ENCODE measurements at places on chromosomes 16 and 17.

DNA sequence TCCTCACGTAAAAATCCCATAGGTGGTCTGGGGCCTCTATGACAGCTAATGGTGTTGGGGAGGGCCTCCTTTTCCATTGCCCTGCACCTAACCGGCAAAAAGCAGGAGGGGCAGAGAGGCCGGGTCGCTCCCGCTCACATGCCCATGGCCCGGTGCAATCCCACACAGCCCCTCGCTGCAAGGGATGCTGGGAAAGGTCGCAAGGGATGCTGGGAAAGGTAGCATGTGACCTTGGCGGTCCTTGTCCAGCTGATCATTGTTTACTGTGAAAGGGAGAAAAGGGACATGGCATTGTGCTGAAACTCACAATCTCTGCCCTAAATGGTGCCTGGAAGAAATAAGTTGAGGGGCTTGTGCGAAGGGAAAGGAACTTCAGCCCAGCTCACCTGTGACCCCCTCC lies 10.0 kb downstream of the DEF8 start:
- no peak for DNase-seq

GRCh38 chr16:48537275-48537674 lies 72.7 kb downstream of the N4BP1 start:
- DNase-seq = peak; percentile 59

DNA sequence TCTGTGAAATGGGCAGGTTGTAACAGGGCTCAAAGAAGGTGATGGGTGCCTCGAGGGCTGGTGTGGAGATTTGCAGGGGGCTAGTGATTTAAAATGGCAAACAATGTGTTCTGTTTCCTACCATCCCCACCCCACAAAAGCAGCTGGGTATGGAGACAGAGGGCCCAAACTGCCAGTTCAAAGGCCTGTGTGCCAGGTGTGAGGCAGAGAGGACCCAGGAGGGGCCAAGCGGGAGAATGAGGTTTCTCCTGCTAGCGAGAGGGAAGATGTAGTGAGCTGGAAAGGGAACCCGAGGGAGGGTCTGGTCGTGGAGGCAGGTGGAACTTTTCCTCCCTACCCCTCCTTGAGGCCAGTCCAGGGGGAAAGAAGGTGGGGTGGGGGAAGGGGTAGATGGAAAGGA lies 39.4 kb downstream of the LAT start:
- DNase-seq = no peak

DNA sequence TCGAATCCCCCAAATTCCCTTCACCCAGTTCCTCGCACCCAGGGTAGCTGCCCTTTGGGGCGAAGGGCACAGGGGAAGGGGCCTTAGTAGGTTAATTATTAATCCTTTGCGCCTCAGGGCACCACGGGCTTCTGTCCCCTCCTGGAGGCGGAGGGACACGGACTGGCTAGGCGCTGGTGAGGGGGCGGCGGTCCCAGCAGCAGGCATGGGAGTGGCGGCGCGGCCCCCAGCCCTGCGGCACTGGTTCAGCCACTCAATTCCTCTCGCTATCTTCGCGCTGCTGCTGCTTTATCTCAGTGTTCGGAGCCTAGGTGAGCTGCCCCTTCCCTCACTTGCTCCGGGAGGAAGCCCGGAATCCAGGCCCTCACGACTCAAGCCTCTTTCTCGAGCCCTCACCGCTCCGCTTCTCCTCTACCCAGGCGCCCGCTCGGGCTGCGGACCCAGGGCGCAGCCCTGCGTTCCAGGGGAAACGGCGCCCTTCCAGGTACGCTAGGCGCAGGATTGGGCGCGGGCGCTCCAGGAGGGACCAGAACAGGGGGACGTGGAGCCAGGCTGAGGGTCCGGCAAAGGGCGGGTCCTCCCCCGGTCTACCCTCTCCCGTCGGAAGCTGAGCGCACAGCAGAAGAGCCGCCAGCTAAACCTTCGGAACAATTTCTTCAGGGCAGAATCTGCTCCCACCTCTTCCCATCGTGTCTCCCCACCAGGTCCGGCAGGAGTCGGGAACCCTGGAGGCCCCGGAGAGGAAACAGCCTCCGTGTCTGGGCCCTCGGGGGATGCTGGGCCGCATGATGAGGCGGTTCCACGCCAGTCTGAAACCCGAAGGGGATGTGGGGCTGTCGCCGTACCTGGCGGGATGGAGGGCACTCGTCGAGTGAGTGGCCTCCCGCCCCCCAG lies at the start of gene GLTPD2:
Gene GLTPD2, plus strand, starts transcription at position 158 of the 894 bp plus-strand sequence. Its CDS starts 48 bp downstream, at position 206.
- no peak for DNase-seq

- no peak for DNase-seq
These were observed 6.0 kb downstream of the SREBF1 start for GRCh38 chr17:17830740-17831207.

DNA sequence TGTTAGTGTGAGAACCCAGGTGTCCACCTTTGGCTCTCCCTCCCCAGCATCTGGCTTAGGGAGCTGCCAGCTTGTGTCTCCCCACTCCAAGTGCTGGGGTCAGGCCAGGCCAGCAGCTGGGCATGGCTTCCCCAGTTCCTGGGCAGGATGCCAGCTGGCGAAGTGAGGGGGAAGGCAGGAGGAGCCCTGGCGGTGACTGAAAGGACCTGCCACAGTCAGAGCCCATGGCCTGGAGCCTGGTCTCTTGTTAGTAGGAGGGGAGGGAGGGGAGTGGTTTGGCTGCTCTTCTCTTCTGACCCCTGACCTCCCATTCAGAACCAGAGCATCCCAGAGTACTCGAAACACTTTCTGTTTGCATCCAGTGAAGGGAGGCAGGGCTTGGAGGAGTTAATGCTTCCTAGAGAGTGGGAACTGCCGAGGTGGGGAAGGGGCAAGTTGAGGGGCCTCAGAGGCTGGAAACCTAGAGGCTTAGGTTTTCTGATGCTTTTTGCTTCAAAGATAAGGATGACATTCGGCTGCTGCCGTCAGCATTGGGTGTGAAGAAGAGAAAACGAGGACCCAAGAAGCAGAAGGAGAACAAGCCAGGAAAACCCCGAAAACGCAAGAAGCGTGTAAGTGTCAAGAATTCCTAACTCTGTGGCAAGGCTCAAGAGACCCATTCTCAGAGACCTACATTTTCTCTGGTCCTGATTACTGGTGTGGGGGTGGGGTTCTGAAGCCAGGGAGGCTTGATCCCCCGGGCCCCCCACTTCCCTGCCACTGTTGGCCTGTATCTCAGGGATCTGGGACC lies 772 bp downstream of the CHD3 start:
- peak; percentile 96 for DNase-seq

DNA sequence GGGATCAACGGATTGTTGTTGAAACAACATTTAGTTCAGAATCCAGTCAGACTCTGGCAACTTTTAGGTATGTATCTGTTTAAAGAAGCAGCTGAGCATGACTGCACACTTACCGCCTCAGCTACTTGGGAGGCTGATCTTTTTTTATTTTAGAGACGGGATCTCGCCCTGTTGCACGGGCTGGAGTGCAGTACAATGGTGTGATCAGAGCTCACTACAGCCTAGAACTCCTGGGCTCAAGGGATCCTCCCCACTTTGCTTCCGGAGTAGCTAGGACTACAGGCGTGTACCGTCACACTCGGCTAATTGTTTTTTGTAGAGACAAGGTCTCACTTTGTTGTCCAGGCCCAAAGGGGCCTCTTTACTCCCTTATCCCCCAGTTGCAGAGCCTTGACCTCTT lies 2.3 kb downstream of the SPG7 start:
- no peak for DNase-seq

DNA sequence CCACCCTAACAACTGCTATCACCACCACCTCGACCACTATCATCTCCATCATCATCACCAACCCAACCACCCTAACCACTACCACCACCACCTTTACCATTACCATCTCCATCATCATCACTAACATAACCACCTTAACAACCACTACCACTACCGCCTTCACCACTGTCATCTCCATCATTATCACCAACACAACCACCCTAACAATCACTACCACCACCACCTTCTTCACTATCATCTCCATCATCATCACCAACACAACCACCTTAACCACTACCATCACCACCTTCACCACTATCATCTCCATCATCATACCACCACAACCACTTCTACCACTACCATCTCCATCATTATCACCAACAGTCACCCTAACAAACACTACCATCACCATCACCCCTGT lies 101.4 kb downstream of the BANP start:
- DNase-seq = no peak

GRCh38 chr17:53646835-53647234 lies 175.9 kb upstream of the KIF2B start:
- no peak for DNase-seq

GRCh38 chr17:36855459-36855858 lies 81.8 kb upstream of the LHX1 start:
- DNase-seq = no peak

GRCh38 chr16:75272097-75272551 lies 20.7 kb upstream of the BCAR1 start:
- DNase-seq = no peak

- no peak for DNase-seq
These were observed 13.8 kb downstream of the IGSF6 start for GRCh38 chr16:21638573-21638975.

DNA sequence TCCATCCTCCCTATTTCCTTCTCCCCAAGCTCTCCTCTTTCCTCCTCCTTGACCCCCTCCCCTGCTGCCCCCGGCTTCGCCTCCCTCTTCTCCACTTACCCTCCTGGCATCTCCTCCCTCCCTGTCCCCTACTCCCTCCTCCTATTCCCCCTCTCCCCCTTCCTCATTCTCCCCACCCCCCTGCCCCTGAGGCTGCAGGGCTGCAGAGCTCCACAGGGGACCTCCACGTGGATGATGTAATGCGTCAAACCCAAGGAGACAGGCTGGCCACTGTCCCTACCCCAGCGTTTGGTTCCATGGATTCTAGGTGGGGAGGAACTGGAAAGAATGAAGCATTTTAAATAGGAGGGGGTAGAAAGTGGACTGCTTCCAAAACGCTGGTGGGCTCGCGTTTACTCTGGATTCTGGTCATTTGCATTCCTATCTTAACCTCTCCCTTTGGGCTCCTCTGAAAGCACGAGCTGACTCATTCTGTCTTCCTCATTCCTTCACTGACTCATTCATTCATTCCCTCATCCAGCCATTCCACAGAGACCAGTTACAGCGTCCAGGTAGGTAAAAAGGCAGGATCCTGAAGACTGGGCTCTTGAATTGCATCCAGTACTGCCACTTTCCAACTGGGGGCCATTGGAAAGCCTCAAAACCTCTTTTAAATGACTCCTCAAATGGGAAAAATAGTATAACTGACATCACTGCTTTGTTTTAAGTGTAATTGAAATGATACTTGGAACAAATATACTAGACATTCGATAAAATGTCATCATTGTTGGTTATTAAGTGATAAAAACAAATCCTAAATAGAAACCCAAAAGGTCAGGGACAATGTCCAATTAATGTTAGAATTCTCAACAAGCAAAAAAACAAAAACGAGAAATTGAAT lies 943 bp upstream of the COTL1 start:
- DNase-seq = peak; percentile 72

- DNase-seq = no peak
These were observed 2.8 kb downstream of the CCL4L2 start for GRCh38 chr17:36213695-36214094.

DNA sequence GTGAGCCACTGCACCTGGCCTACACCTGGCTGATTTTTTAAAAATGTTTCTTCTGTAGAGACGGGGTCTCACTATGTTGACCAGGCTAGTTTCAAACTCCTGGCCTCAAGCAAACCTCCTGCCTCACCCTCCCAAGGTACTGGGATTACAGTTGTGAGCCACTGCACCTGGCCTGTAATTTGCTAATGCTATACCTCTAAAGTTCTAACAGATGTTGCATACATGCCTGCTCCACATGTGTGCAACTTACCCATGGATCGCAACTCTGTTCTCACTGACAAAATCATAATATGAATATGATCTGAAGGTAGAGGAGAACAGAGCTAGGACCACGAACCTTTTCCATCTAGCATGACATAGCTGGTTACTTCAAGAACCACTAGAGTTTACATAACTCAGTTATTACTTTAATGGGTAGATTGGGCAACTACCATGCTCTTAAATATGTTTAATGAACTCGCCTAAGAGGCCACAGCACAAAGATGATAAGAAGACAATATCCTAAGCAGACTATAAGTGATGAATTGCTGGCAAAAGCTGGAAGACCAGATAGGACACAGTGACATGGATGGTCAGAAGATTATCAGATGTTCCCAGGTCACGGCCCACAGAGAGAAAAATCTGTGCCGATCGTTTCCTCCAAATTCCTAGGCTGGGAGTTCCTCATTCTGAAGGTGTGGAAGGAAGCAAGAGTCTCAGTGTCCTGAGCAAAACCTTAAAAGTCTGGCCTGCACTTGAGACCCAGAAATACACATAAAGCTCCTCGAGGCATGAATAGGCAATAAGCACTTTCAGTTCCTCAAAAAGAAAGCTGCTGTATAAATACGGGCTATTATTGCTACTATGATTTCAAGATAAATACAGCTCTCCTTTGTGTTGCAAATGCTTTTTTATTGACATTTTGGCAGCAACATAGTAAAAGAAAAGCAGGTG lies 53.6 kb upstream of the ICAM2 start:
- no peak for DNase-seq

DNA sequence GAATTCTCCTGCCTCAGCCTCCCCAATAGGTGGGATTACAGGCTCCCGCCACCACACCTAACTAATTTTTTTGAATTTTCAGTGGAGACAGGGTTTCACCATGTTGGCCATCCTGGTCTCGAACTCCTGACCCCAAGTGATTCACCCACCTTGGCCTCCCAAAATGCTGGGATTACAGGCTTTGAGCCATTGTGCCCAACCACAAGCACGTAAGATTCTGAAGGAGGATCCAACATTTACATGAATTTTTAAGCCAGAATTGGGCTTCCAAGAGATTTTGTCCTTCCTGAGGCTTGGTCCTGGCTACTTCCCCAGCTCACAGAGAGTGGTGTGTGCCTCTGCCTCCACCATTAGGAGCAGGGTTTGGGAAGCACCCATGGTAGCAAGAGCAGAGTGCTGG lies 11.1 kb downstream of the G6PC3 start:
- no peak for DNase-seq

DNA sequence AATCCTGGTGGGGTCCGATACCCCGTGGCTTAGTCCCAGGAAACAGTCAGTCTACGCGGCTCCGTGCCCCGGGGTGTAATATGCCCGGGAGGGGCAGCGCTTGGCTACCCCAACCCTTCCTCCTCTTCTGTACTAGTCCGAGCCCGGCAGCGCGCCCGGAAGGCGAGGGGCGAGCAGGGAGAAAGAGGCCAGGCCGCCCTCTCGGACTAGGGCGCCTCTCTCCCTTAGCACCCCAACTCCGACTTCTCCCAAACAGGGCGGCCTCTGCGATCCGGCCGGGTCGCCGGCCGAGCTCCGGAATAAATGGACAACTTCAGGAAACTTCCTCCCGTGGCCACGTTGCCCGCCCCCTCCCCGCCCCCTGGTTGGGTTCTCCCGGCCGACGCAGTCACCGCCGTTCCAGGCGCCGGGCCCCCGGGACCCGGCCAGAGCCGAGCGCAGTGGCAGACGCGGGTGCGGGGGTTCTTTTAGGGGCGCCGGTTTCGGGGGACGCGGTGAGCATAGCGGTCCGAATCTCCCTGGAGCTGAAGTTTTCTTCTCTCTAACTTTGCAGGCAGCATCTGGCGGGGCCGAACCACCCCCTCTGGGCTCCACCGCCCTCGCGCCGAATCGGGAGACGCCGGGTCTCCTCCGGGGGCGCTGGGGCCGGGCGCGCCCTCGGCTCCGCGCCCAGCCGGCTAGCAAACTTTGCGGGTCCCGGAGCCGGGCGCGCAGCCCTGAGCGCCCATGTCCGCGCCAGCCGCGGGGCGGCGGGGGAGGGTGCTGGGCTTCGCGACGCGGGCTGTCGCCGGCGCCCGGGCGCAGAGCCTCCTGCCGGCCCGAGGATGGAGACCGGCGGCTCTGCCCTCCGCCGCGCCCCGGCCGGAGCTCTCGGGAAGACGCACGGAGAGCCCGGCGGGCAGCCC lies at the start of gene SDK2:
Gene SDK2, minus strand, starts transcription at position 301 of the 905 bp plus-strand sequence. CDS start 357 bp downstream, outside the sequence.
- DNase-seq = no peak
